ENCODE measurements at places on chromosomes 13 and 19. TPM values are rescaled to one million over a fixed set of nuclear protein-coding genes. Genes with fewer than 3 reads are reported as not detected.

Gene CRX
- total RNA-seq = not detected

Gene ANGPTL4
- total RNA-seq = 32.2 TPM

Gene CALM3
- total RNA-seq = 185 TPM

Gene WDR88
- total RNA-seq = not detected

Gene CRB3
- total RNA-seq = 0.17 TPM

Gene SEMA6B
- 0.20 TPM for total RNA-seq

Gene NLRP5
- total RNA-seq = not detected

Gene TGFBR3L
- 5.6 TPM for total RNA-seq

Gene NLRP7
- not detected for total RNA-seq

Gene PLPPR3
- 0.30 TPM for total RNA-seq

Gene STXBP2
- 14.9 TPM for total RNA-seq

Gene OR7D2
- not detected for total RNA-seq

Gene ZBTB45
- 9.3 TPM for total RNA-seq

Gene CFAP97D2
- not detected for total RNA-seq

Gene ZNF227
- 19.0 TPM for total RNA-seq
